Non-pigmented ciliary epithelial cell (primary cell): ENCODE measurements at places on chromosomes 3 and 15.

DNA sequence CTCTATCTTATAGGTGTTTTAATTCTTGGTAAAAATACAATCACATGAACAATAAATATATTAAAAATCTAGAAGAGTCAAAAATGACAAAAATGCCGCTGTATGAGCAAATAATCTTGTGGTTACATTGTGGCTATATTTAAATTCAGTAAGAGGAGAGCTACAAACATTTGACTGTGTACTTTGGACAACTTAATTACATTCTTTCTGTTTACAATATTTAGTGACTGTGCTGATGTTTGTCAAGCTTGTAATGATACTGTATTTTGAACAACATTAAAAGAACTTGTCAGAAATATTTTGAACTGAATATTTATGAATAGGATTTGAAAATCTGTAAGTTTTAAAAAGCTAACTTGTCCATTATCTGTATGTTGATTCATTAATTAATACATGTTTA, 598.3 kb downstream of the SI start:
- DNase-seq = no peak

GRCh38 chr3:14514323-14514720, 25.8 kb downstream of the GRIP2 start:
- no peak for DNase-seq

- no peak for DNase-seq
Measured at GRCh38 chr15:60223176-60223575, 174.6 kb downstream of the ANXA2 start.

- DNase-seq = no peak
Measured at GRCh38 chr3:193938613-193939012, 197.3 kb upstream of the HES1 start.

DNA sequence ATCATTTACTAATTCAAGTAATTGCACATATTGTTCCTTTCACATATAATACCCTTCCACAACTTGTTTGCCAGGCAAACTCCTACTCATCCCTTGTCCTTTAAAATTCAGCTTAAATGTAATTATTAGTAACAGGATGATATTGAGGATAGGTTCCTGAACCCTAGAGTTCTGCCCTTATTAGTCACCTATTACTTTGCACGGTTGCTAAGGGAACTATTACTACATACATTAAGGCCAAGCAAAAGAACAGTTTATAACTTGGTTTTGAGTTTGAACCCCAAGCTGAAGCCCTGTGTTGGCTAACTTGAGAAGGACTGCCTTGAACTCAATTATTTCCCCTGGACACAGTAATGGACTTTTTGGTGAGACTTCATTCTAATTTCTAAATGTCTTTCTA, 529.7 kb downstream of the IGSF11 start:
- DNase-seq = no peak
